ENCODE measurements at places on chromosomes 6 and 20.

DNA sequence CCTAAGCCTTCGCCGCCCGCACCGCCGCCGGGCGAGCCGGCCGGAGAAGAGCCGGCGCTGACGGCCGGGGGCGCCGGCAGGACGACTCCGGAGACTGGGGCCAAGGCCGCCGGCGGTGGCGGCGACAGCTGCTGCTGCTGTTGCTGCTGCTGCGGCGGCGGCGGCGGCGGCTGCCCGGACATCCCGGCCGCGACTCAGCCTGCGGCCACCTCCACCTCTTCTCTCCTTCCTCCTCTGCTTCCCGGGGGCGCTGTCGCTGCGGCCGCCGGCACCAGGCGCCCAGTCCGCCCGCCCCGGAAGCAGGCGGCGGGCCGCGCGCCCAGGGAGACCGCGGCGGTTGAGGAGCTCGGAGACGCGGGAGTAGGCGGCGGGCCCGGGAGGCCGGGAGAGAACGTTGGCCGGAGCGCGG lies 307 bp downstream of the RANBP9 start:
- no peak for DNase-seq

GRCh38 chr6:101986476-101986875 lies 593.0 kb downstream of the GRIK2 start:
- no peak for DNase-seq

GRCh38 chr6:158092806-158093205 lies 75.3 kb downstream of the SERAC1 start:
- no peak for DNase-seq

DNA sequence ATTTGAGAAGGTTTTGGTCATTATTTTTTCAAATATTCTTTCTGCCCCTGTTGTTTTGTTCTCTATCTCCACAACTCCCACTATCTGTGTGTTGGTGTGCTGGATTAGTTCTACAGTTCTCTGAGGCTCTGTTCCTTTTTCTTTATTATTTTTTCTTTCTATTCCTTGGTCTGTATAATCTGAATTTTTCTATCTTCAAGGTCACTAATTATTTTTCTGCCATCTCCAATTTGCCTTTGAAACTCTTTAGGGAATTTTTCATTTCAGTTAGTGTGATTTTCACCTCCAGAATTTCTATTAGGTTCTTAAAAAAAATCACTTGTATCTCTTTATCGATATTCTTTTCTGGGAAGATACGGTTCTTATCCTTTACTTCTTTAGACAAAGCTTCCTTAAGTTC lies 82.1 kb upstream of the GGTLC1 start:
- DNase-seq = no peak

DNA sequence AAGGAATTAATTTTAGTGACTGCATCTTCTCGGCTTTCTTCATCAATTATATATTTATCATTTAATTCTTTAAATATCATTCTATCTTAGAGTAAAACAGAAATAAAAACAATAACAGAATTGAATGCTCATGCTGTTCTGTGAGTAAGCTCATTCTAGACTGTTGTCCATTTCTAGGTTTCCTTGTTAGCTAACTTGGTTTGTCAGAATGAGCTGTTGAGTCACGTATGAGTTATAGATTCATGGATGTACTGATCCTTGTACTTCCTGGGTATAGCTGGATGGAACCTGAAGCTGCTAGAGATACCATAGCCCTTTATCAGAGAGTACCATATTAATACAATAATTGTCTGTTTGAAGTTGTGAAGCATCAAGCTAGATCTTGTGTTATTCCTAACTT lies 515.3 kb downstream of the TENT5A start:
- no peak for DNase-seq

GRCh38 chr6:67643281-67643680 lies 991.8 kb upstream of the ADGRB3 start:
- no peak for DNase-seq

DNA sequence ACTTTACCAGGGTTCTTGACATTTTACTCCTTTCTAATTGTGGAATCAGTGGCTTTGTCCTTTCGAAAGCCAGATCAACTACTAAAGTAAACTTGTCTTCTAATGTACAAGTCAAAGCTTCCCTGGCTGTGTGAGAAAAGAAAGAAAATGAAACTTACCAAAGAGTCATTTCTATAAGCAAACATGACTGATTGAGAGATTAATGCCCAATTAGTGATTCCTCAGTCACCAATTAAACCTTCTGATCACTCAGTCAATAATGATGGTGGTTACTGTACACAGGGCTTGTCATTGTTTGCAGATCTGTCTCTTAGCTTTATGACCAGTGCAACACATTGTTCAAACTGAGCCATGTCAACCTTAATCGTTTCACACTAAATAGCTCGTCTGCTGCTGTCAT lies 1168.4 kb upstream of the CITED2 start:
- DNase-seq = no peak

DNA sequence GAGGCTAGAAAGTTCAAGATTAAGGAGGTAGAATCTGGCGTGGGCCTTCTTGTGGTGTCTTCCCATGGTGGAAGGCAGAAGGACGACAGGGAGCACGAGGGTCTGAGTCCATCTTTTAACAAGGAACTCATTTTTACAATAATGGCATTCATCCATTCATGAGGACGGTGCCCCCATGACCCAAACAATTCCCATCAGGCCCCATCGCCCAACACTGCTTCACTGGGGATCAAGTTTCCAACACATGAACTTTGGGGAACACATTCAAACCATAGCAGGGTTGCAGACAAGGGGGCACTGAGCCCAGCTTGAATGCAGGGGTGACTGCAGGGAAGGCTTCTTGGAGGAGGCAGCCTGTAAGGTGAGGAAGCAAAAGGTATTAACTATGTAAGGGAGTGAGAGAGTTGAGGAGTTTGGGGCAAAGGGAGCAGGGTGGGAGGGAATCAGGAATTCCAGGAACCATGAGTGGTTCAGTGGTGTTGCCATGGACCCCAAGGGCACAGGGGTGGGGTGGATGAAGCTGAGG lies 5.5 kb downstream of the RAB44 start:
- DNase-seq = no peak

DNA sequence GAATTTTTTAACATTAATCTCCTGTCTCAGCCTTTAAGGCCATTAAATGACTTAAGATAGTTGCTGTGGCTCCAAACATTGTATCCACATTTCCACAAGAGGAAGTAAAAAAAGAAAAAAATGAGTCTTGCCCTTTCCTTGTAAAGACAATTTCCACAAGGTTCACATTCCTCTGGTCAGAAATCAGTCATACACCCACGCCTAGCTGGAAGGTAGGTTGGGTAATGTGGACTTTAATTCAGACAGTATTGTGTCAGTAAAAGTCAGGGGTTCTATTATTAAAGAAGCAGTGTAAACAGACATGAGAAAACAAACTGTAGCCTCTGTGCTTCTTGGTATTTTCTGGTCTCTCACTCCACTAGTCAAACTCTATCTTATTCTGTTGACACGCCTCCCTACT lies 682.0 kb downstream of the GRIK2 start:
- no peak for DNase-seq

- no peak for DNase-seq
Observed at GRCh38 chr6:49515485-49516146, 15.9 kb downstream of the GLYATL3 start.

DNA sequence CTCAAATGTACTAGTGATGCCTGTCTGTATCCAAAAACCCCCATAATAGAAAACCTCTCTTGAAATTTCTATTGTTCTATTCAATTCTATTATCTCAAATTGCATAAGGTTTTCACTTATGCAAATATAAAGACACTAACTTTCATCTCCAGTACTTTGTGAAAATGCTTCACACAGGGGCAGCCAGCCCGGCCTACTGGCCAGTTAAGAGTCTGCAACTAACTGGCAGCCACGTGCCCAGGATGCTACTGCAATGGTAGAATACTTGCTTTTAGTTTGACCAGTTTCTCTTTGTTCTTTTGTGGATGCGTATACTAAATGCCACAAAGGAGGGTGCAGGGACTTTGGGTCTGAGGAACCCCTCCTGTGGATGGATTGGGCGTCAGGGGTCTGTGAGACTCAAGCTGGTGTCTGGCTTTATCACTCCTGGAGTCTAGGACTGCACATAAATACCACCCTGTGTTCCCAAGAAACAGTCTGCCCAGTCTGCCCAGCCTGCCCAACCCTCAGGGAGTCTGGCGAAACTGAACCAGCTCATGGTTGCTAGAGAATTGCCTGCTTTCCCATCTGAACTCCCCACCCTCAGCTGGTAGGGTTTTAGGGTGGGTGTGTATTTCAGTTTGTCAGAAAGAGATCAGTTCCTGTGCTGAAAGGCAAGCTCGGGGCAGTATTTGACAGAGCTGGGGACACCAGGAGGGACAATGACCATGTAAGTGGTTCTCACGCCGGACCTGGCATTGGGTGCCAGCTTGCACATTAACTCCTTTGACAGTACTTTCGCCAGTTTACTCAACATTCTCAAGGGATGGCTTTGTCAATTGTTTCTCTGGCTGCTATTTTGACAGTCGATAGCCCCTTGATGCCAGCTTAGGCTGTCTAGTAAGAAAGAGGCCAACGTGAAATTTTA lies 558.2 kb upstream of the JAG1 start:
- DNase-seq = no peak

DNA sequence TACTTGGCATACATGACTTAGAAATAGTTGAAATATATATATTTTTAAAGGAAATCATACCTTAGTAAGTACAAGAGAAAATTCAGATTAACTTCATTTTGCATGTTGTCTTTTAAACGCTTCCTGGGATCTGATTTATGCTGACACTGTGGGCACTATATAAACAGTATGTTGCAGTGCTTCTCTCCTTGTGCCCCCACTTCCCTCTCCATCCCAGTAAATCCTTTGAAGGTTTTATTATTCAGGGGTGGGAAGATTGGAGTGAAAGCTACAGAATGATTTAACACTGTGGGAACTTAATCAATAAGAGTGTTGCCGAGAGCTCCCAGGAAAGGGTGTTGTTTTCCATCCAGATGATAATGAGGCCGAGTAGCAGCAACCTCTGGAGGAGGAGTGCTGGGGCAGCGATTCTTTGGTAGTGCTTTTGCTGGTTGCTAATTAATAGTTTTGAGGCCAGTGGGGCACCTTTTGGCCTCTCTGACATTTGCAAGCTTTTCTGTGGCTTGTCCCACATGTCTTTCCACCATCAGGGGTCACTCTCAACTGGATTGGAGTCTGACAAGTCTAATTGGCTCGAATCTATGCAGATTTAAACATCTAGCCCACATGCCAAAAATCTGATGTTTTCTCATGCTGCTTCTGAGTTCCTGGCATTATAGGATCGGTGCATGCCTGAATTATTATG lies 183.0 kb upstream of the MMS22L start:
- no peak for DNase-seq

DNA sequence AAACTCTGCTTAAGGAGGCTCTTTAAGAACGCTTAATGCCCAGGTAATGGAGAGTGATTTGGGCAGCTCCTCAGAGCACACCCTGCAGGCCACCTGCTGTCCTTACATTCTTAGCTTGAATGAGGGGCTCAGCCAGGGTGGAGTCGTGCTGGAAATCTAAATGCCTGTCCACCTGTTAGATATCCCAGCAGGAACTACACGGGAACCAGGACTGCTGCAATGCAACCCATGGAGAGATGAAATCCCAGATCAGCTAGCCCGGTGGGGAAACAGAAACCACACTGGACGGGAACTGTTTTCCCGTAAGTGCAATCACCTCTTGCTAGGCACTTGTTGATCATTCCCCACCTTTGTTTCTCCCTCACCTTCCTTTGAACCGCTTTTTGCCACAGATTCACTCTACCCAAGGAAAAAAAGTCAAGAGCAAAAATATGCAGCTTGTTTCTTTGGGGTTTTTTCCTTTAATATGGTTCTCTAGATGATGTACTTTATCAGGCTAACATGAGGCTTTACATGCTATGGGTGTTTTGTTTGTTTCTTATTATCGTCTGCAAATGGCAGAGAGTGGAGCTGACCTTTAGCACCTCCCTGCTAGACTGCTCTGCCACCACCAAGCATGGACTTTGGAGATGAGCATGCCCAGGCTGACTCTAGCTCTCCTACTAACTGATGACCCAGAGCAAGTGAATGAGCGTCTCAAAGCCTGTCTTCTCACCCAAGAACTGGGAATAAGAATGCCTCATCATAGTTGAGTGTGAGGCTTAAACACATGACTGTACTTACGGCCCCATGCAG lies 125.9 kb upstream of the TNFAIP3 start:
- DNase-seq = no peak

DNA sequence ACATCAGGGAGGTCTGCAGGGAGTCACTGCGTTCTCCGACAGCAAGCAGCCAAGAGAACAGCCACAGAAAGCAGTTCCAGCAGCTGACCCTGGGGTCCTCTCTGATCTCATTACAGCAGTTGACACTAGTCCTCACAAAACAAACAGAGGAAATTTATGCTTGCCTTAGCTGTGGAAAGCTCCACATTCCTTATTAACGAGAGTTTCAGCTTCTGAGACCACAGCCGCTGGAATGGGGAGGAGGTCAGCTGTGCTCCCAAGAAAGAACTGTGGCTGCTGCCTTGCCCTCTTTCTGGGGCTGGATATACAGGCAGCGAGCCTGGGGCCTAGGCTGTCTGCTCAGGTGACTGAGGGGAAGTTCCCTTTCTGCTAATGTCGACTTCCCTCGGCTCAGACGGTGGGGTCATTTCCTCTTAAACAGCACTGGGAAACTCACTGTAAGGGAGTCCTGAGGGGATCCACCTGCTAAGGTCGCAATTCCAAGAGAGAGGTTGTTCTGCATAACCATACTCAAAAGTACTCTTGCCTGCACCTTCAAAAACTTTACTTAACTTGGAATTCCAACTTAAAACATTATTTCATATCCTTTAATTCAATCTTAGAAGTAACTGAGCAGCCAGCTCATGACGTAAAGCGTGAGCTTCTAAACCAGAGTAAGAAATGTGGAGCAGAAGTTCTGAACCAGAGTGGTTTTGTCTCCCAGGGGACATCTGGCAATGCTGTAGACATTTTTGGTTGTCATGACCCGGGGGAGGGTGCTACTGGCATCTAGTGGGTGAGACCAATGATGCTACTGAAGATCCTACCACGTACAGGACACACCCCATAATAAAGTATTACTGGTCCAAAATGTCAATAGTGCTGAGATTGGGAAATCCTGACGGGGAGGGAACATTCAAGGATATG lies 80.3 kb downstream of the BACH2 start:
- no peak for DNase-seq

DNA sequence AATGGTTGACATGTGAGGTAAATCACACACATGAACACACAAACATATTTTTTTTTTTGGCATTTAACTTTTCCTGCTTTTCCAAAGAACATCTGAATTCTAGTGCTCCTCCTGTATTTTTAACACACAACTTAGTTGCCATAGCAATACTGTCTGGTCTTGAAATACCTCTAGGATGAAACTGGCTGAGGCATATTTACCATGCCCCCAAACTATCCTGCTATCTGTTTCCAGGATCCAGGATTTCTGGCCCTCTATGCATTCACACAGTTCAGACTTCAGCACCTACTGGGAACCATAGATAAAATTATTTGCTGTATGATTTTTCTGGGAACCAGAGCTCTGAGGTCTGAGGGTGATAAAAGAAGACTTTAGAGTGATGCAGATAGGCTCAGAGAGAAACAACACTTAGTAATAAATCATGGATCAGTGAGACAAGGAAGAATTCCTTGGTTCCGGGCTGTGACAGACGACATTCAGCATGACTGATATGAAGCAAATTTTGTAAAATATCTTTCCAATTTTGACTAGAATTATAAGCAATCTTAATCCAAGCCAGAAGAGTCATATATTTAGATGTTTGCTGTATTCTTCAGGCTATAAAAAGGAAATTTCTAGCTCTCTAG lies 359.7 kb downstream of the BTBD9 start:
- no peak for DNase-seq

All from osteocyte (in vitro differentiated cells).